ENCODE measurements at places on chromosomes 2 and 18.
A peak's percentile ranks its signal among the peaks of the same experiment; 100 is the strongest.

GRCh38 chr2:144999071-144999875 is 479.4 kb upstream of the ZEB2 start:
- DNase-seq = no peak

- DNase-seq = no peak
Measured at GRCh38 chr18:55310863-55311262, 277.1 kb downstream of the TCF4 start.

GRCh38 chr2:119756837-119757236 is 2.9 kb upstream of the PTPN4 start:
- DNase-seq = no peak

- DNase-seq = no peak
Measured at GRCh38 chr2:120240901-120241429, 11.7 kb upstream of the RALB start.

GRCh38 chr2:141423124-141423523 is 707.7 kb downstream of the LRP1B start:
- no peak for DNase-seq

GRCh38 chr2:164430166-164430783 is 191.0 kb downstream of the GRB14 start:
- DNase-seq = no peak

DNA sequence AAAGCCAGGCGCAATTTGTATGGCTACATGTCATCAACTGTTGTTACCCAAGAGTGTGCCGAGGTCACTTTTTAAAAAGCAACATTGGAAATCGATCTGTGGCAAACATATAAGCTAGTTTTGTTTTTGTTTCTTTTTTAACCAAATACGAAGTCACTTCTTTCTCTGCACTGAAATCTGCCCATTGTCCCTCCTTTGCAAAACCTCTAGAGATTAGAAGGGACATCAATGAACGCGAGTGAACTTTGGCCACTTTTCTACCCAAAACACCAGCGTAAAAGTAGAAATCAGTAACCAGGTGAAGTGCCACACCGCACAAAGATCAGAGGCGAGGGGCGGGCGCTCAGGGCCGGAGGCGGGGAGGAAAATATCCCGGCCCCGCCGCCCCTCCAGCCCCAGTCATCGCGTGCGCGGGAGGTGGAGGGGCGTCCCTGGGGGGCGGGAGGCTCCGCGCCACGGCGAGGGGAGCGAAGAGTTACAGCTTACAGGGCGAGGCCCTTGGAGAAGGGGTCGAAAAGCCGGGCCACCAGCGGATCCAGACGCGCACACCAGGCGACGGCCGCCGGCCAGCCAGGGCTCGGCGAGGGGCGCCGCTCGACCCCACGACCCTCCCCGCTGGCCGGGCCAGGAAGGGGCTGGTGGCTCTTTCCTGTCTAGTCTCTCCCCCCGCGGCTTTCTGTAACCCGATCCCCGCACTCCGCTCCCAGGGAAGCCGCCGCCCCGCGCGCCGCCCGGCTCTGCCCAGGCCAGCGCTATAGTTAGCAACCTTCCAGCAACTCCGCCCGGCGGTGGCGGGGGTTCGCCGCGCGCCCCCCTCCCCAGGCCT is 993 bp downstream of the RBMS1 start:
- peak; percentile 82 for DNase-seq

GRCh38 chr18:79866889-79867574 is 69.3 kb downstream of the KCNG2 start:
- no peak for DNase-seq

DNA sequence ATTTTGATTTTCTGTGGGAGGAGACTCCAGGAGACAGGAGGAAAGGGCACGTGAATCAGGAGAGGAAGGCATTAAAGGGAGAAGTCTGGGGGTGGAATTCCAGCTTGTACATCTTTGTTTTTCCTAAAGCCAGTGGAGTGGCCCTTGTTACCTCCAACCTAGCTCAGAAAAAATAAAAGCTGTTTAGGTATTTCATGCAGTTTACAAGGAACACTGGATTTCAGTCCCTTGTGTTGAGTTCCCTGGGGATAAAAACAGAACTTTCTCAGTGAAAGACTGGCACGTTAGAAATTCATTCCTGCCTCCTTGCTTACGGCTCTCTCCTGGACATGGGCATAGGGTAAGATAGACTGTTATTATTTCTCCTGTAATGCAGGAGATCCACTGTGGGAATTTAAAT is 170.2 kb downstream of the ZEB2 start:
- DNase-seq = no peak

- no peak for DNase-seq
Measured at GRCh38 chr2:174330945-174331594, 3.7 kb upstream of the SP9 start.

- no peak for DNase-seq
Measured at GRCh38 chr2:15311926-15312325, 249.2 kb downstream of the NBAS start.

- DNase-seq = no peak
Measured at GRCh38 chr2:159000072-159000471, 31.6 kb downstream of the TANC1 start.

DNA sequence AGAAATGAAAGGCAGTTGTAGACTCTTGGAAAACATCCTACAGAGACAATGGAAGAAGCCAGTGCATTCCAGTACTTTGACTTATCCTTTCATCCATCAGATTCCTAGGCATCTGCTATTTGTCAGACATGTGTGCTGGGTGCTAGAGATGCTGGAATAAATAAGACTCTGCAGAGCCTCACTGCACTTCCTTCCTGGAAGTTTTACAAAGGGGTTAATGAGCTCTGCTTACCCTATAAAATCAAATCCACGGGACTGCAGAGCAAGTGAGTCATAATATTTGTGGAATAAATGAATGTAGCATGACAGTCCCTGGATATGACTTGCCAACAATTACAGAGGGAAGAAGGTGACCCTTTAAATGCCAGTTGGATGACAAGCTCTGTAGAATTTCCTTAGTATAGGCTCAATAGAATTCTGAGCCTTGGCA is 52.7 kb upstream of the NPAS2 start:
- no peak for DNase-seq

- no peak for DNase-seq
Measured at GRCh38 chr2:205535001-205535400, 147.3 kb upstream of the NRP2 start.

GRCh38 chr2:61090386-61090921 is 24.8 kb downstream of the SANBR start:
- no peak for DNase-seq

DNA sequence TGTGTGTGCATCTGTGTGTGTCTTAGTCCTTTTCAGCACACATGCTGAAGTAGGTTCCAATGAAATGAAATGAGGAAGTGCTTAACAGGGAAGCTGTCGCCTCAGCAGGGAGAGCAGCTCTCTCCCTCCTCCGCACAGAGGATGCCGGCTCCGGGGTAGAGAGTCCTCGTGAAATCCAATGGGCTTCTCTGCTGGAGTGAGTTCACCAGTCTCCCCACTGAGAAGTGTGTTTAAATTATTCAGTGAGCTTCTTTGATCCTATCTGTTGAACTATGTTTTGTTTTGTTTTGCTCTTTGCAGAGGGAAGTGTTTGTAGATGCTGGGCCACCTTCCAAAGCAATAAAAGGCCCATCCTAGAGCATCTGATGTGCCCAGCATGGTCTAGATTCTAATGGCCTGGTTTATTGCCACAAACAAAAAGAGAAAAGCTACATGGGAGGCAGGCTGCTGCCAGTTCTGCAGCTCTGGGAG is 6.7 kb downstream of the PPP1R7 start:
- DNase-seq = no peak

GRCh38 chr2:29218071-29218470 is 102.9 kb downstream of the CLIP4 start:
- DNase-seq = no peak

DNA sequence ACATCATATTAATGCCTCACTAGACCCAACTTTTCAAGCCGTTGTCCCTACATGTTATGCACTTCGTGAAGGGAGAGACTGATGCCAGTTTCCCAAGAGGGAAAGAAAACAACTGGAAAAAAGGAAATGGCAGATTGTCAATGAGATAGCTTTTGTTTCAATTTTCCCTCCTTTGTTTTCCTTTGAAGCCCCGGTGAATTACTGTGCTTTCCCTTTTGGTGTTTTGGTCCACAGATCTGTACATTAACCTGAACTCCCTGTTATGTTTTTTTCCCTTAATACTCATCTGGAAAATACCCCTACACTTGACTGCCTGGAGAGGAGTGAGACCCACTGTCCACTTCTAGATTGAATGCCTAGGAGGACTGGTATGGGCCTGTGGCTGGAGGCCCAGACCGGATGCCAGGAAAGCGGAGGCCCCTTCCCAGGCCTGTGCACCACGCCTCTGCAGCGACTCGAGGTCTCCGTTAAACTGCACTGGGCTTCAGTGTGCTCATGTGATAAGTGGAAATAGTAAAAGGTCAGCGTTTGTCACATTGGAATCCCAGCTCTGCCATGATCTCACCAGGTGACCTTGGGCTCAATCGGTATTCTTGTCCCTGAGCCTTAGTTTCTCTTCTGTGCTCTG is 106.4 kb downstream of the GATA6 start:
- DNase-seq = no peak

- DNase-seq = peak; percentile 48
Measured at GRCh38 chr2:97740590-97741182, 27.3 kb downstream of the ZAP70 start.

DNA sequence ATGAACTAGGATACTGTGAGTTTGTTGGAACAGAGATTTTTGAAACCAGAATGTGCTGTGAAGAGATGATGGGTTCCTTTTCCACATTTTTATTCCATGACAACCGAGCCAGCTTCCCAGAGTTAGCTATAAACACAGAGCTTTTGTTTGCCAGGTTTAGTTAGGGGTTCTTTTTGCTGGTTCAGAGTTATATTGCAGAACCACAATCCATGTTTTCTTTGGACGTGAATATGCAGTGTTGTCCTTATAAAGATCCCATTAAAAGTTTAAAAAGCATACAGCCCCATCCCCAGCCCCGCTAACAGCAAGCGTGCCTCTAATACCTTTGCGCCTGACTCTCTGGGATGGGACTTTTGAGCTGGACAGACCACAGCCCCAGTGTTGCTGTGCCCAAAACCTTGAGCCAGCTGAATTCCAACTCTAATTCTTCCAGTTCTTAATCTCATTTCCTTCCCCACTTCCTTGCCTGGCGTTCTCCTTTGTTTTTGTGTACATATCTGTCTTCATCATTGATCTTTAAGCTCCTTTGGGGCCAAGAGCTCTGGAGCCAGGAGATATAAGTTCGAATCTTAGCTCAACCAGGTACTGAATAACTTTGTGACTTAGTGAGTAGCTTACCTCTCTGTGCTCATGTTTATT is 72.3 kb downstream of the SPATS2L start:
- no peak for DNase-seq

- DNase-seq = no peak
Measured at GRCh38 chr18:25121442-25121841, 230.5 kb downstream of the ZNF521 start.

DNA sequence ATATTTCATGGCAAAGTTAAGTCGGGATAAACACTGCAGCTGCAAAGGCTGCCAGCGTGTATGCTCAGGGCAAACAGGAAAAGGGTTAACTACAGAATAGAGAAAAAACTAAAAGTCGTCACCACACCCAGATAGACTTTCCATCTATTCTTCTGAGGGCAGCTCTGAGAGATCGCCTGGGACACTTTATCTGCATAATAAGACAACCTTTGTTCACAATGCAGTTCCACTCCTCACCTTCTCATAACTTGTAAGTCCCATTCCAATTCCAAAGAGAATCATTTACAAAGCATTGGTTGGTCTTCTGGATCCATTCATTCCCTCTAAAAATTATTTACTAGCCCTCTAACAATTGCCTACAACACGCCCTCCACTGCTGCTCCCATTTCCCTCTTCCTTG is 437.4 kb downstream of the RND3 start:
- DNase-seq = no peak

GRCh38 chr2:48435909-48436308 is 94.0 kb upstream of the STON1 start:
- DNase-seq = no peak

- DNase-seq = no peak
Measured at GRCh38 chr2:85396531-85397470, 13.4 kb downstream of the CAPG start.

DNA sequence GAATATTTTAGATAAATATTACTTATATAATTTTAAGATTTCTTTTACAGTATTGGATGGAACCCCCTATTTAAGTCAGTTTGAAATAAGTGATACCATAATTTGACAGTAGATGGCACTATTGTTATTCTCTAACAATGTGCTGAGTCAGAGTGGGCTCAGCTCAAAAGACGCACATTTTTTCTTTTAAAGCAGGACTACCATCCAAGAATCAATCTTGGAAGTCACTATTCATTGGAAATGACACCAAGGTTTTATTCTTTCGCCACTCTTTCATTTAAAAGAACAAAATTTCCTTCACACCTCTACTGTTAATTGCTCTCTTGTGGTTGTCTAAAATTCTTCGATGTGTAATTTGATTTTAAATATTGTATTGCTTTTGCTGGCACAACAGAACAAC is 32.6 kb upstream of the SPAG16 start:
- no peak for DNase-seq

DNA sequence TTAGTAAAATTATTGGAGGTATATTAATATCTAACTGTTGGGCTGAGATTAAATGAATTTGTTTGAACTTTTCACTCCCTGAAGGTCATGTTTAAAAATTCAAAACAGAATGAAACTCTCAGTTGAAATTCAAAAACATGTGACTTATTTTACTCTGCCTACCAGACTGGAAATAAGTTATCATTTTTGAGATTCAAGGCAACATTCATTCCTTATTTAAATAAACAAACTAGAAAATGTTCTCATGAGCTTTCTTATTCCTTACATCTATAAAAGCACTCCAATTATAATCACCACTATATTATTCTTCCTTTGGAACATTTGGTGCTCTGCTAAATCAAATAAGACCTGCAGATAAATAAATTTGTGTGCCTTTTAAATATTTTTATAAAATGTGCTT is 217.8 kb downstream of the CDH2 start:
- DNase-seq = no peak

GRCh38 chr2:120343433-120344105 is 2.4 kb upstream of the INHBB start:
- peak; percentile 81 for DNase-seq

DNA sequence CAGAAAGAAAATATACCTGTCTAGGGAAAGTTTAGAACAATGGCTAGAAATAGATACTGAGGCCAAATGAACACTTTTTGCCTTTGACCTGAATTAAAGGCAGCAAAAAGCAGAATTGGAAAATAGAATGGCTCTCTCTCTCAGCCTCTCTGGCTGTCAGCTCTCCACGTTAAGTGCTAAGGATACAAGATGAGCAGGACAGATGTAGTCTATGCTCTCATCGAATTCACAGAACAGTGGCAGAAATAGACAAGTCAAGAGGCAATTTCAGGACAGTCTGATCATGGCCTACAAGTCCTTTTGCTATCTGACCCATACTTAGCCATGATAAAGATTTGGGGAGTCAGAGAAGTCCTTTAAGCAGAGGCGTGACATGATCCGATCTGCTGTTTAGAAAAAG is 120.2 kb upstream of the CREB1 start:
- no peak for DNase-seq

GRCh38 chr2:235647877-235648276 is 154.0 kb downstream of the AGAP1 start:
- DNase-seq = no peak

DNA sequence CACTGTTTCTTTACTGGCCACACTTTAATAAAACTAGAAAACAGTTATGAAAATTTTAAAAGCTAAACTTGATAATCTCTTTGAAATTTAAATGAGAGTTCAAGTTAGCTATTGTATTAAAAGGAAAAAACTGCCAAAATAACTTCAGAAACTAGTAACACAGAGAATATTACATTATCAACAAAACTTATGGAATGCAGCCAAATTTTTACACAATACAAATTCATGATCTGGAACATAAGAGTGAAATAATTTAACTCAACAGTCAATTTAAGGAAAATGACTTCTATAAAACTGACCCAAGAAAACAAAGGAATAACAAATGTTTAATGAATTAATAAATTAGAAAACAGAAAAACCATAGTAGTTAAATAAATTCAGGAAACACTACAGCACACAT is 65.0 kb downstream of the TCF4 start:
- DNase-seq = no peak
